ENCODE measurements at places on chromosomes 5 and 9.

DNA sequence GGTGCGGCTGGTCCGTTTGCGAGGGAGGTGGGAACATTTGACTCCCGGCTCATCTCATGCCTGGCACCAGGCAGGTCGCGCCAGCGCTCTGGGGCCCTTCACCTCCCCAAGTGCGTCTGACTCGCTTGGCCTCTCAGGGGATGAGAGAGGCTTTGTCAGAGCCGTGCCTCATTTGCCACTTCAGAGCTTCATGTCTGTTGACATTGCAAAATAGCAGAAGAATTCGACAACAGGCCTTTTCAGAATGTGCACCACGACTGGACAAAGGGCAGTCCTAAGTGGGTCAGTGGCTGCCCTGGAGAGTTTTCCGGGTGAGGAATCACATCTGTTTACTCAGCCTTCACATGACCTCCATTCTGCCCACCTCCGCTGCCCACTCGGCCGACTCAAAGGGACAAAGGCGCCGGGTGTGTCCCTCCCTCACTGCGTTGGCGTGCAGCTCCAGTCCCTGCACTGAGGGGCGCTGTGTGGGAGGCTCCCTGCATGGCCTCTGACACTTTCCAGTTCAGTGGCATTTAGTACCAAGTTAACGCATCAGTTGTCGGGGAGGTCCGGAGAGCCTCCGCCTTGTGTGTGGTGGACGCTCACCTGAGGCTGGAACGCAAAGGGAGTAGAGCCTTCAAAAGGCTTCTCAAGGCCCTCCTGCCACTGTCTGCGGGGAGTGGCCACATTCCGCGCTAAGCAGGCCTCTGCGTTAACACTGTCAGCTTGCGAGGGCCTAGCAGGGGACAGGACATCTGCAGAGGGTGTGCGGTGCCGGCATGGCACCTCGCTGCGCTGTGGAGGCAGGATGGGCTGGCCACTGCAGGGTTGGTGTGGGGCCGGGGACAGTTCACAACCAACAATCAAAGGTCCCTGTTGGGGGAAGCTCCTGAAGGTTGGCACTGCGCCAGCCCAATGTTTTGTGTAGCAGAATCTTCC is 171.5 kb downstream of the NXNL2 start:
- DNase-seq, result no peak

DNA sequence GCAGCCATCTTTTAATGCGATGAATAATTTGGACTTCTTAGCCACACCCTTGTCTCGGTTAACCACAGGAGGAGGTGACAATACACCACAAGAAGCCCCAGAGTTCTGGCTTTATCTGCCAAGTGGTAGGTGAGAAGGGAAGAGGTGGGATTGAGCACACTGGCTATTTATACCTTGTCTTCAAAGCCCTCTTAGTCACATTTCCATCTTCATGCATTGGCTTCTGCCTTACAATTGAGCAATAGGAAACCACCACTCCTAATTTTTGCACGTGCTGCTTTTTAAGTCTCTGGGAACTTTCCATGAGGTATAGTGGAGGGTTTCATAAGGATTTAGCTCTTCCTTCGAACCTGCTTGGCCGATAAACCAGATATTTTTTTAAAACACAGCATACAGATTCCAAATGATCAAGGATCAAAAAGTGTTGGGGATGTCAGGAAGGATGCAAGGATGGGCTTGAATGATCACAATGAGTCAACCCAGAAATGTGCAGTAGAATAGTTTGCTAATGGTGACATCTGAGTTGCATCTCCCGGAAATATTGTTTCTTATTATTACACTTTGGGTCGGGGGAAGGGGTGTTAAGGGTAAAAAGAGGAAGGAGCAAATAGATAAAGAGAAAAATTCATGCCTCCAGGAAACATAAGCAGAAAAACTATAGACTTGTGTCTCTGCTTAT is 25.5 kb downstream of the PLAC8L1 start:
- no peak for DNase-seq

GRCh38 chr5:95704150-95704549 is 21.4 kb upstream of the SPATA9 start:
- no peak for DNase-seq

DNA sequence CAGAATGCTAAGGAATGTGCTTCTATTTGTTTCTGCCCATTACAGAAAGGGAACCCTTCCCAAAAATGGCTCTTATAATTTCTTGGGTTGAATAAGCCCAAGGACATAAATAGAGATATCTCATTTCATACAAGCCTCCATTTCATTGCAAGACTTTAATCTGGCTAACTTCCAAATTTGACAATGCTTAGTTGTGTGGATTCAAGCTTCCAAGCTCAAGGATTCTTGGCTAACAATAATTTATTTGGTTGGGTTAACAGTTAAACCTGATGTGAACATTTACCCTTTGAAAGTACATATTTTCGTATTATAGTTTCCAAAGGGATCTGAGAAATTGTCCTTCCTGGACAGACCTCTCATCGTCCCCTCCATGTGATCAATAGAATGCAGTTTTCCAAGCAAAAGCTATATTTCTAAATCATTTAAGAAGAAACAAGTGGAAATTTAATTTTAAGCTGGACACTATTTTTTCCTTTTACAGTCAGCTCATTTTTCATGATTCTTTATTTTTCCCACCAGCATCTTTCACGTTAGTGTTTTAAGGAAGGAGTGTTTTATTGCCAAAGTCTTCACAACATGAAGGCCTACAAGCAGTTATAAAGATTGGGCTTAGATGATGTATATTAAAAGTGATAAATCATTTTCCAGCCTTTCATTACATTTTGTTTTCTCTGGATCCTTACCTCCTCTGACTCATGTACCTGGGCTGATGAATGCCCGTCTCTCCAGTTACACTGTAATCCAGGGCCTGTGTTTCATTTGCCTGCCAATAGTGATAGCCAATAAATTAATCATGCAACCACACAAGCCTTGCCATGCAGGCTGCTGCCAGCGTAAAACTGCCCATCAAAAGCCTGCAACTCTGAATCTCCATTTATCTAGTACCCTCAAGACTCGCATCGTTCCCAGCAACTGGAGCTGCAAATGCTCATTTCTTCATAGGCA is 176.7 kb downstream of the NTRK2 start:
- DNase-seq, result no peak

DNA sequence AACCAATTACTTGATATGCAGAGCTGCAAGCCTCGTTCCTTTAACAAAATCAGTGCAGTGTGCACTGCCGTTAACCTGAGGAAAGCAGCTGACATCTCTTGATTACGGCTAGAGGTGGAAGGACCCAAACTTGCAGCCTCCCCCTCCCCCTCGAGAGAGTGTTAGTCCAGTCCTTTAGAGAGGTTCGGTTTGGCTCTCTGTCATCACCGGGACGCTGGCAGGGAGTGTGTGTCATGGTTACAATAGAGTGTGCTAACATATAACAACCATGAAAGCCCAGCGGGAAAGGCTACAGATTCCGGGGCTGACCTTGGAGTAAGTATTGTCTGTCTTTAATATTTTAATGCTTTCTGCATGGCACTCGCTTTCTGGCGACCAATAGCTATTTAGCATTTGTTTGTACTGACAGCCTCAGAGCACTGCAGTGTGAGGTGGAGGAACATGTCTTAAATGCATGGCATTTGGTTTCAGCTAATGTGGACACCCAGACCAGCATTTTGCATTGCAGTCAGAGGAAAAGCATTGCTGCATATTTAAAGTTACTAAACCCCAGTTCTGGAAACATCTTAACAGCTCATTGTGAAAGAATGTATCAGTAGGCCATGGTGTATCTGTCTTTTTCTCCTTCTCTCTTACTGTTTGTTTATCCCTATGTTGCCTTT is 237.5 kb downstream of the CD180 start:
- DNase-seq, result no peak

DNA sequence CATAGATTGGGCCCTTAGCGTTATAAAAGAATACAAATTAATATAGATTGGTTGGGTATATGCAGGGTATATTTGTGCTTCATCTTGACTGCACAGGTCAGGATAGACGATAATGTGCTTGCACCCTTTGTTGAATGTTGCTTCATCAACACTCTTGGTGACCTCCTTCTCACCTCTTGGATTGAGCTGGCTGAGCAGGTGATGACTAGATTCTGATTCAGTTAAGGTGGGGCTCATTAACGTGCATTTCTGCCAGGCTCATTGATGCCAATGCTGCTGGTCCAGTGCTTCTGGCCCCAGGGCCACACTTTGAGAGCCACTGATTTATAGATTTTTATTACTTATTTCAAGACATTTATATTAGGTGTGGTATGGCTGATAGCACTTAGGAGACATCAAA is 27.7 kb downstream of the PCSK5 start:
- no peak for DNase-seq

DNA sequence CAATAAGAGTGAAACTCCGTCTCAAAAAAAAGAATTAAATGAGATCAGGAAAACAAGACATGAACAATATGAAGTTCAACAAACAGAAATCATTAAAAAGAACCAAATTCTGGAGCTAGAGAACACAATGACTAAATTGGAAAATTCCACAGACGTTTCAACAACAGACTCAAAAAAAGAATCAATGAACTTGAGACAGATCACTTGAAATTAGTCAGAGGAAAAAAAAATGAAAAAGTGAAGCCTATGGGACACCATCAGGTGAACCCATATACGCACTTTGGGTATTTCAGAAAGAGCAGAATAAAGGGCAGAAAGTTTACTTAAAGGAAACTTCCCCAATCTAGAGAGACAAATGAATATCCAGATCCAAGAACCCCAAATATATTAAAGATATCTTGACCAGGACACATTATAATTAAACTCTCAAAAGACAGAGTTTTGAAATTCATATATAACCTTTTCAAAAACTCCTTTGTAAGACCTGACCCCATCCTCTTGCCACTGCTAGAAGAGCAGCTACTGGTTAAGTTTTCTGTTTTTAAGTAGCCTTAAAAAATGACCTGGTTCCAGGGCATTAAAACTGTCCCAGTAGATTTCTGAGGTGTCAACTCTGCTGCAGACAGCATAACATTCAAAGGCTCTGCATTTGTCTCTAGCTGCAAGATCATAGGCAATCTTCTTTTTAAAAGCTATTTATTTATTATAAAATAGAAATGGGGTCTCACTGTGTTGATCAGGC is 7.7 kb upstream of the MATR3 start:
- DNase-seq, result no peak

DNA sequence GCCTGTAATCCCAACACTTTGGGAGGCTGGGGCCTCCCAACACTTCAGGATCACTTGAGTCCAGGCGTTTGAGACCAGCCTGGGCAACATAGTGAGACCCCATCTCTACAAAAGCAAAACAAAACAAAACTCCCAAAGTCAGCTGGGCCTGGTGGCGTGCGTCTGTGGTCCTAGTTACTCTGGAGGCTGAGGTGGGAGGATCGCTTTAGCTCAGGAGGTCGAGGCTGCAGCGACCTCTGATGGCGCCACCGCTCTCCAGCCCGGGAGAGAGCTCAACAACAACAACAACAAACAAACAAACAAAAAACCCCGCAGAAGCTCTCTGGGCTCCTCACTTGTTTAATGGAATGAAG is 528 bp downstream of the ACOT12 start:
- DNase-seq, result no peak

DNA sequence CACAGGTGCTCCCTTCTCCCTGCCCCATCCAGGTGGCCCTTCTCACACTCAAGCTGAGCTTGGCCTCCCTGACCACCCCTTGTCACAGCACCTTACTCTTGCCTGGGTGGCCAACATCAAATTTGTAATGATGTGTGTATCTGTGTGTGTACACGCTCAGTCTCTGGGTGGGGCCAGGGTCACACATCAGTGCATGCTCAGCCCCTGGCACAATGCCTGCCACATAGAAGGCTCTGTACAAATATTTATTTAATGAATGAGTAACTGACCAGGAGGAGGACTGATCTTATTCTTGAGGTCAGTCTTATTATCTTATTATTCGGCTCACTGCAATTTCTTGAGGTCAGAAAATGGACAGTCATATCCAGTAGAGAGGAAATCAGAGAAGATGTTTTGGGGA is 41.3 kb upstream of the HAND1 start:
- no peak for DNase-seq

DNA sequence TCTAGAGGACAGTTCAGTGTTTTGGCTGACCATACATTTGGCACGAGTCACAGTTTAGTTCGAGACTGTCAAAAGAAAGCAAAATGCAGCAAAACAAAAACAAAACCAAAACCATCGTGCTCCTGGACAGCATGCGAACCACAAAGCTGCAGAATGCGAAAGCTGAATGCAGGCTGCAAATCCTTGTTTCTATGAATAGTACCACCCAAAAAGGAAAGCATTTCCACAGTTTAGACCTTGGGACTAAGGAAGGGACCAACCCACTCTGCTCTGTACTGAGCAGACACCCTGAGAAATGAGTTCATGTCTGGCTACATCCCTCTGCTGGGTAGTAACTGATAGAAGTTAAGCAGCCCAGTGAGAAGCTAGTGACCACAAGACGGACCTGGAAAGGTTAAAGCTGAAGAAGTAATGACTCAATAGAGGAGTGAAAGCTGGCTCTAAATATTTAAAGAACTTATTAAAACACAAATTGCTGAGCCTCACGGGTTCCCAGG is 3.9 kb downstream of the GCNT4 start:
- no peak for DNase-seq

- no peak for DNase-seq
Observed at GRCh38 chr9:94772639-94773303, 46.3 kb downstream of the AOPEP start.

GRCh38 chr5:53554444-53554843 is 6.0 kb upstream of the NDUFS4 start:
- DNase-seq, result no peak

GRCh38 chr5:93192087-93192486 is 388.9 kb downstream of the NR2F1-AS1 start:
- no peak for DNase-seq

DNA sequence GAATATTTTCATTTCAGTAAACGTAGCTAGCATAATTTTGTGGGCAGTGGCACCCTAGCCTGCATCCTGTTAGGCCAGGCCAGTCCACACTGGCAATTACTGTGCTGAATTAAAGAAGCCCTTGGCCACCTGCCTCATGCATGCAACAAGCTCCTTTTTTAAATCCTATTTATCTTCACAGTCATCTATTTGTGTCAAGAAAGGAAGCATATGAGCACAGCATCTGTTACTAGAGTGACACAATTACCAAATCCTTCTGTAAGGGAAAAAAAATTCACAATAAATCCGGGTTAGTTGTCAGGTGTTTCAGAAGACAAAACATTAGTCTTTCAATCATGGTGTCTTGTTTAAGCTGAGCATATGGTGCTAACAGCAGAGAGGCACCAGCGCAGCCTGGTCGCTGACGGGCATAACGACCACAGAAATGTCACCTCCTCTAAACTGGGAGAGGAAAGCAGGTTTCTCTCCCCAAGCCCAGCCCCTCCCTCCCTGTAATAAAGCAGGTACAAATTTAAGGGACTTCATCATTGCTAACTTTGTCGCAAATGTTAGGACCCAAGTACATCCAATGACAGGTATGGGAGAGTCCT is 520.6 kb downstream of the CTNND2 start:
- no peak for DNase-seq

DNA sequence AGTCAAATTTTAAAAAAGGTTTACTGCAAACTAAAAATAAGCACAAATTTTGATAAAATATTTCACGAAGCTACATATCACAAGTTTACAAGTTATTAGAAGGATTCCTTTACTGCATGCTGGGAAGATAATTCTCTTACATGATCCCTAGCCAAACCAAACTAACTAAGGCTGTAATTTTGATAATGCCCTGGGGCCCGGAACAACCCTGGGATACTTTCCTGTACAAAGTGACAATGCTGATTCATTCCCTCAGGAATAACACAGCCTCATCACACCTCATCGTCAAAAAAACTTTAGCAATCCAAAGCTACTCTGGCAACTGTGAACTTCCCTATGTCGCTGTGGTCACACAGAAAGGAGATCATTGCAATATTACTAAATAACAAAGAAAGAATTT is 402.9 kb downstream of the RAB3C start:
- DNase-seq, result no peak

Measured in stimulated activated CD8-positive, alpha-beta memory T cell treated with anti-CD3 and anti-CD28 coated beads, Interleukin-4, amount 100 ng/mL, for 1 hour (primary cell).